GM12865 (cell line): ENCODE measurements at places on chromosomes 1 and 21.

DNA sequence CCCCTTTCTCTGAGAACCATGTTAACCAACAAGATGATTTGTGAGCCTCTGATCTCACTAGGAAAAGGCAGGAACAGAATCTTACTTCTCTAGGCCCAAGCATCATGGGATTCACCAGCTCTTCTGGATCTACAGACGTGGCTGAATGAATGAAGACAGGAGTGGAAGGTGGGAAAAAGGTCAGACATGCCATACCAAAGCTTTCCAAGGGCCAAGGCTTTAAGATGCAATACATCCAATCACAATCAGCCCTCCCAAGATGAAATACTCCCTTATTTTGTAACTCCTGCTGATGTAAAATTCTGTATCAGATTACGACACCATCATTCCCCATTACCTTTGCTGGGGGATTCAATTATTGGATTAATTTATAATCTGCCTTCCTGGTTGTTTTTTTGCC, 80.9 kb downstream of the SSBP3 start:
- DNase-seq: no peak

- no peak for DNase-seq
Measured at GRCh38 chr21:28177124-28177523, 815.6 kb downstream of the LTN1 start.

DNA sequence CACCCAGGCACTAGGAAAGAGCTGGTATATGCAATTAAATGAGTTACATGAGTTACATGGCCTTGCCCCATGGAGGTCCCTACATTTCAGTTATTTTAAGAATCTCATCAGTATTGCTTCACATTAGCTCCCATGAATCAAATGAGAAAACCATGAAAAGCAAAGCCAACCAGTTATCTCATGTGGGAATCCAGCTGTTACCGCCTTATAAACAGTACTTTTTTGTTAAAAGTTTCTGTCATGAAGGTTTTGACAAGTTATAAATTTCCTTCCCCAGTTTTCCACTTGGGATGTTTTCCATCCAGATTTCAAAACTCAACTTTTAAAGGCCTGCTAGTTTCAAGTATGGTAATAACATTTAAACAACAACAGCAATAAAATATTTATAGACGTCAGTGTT, 544.8 kb downstream of the NUF2 start:
- no peak for DNase-seq

DNA sequence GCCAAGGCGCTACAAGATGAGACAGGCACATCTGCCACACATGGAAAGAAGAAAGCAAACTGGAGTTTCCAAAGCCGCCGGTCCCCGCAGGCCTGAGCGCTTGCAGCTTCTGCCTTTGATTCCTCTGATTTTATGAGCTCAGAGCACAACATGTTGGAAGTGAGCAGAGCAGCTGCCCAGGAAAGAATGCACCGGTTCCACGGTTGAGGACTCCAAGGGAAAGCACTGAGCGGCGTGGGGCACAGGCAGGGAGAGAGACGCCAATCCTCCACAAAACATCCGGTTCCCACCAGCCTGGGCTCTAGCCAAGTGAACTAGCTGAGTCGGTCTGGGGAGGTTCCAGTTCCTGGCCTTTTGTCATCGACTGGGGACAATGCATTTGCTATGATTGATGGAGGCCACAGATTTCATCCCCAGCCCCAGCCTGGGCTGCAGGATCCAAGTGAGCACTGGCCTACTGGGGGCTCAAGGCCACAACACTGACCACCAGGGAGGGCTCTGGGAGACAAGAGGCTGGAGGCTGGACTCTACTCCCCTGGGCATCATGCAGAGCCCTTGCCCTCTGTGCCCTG, 253.1 kb upstream of the IRF2BP2 start:
- DNase-seq: no peak

- no peak for DNase-seq
Measured at GRCh38 chr1:161099090-161099802, 1.1 kb downstream of the KLHDC9 start.

- no peak for DNase-seq
Measured at GRCh38 chr1:155889566-155889965, 21.6 kb downstream of the RIT1 start.
